ENCODE measurements at places on chromosomes 7 and 10. TPM values are rescaled to one million over a fixed set of nuclear protein-coding genes. Genes with fewer than 3 reads are reported as not detected.

DNA sequence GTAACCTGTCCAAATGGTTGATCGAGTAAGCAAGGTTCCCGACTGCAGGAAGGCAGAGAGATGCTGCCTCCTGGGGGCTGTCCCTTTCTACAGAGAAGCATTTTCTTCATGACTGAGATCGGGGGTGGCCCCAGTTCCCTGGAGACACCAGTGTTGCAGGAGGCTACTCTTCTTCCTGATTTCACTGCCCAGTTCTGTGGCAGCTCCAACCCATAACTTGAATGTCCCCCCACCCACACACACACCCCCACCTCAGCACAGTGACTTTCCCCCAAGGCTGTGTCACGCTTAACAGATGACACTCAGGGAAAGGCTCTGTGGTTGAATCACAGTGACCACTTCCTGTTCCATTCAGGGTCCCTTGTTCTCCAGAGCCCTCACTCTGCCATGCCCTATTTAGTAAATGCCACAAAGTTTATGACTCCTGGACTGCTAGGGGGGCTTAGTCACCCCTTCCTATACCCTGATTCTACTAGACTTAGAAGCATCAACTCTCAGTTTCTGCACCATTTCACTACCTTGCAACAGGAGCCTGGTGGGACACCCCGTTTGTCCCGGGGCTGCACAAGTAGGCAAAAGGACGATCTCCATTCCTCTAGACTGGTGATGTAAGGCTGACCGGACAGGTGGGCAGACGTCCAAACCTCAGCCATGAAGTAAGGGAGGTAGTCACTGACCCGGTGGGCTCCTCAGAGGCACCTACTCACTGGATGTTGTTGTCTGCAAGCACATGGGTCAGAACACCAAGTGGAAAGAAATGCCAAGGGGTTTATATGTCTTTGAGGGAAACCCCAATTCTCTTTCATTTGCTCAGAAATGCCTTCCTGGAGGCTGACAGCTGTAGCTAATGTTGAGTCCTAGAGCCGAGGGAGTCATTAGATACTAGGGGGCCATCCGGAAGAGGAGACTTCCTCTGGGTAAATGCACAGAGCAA is 31.3 kb upstream of the SMC3 start:
- no peak for DNase-seq

DNA sequence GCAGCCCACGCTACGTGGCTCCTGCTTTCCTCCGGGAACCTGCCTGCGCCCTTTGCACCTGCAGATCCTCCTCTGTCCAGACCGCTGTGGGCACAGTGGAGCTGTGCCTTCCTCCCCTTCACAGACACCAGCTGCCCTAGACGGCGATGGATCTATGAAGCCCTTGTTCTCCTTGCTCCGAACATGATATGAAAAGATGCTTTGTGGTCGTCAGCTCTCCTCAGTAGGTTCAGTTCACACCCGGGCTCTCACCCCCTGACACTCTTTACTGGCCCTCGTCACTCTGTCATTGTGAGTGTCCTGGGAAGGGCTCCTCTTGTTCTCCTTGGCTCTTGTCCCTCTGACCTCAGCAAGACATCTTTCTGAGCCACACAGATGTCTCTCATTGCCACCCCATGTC is 4.2 kb downstream of the ZNF488 start:
- no peak for DNase-seq

DNA sequence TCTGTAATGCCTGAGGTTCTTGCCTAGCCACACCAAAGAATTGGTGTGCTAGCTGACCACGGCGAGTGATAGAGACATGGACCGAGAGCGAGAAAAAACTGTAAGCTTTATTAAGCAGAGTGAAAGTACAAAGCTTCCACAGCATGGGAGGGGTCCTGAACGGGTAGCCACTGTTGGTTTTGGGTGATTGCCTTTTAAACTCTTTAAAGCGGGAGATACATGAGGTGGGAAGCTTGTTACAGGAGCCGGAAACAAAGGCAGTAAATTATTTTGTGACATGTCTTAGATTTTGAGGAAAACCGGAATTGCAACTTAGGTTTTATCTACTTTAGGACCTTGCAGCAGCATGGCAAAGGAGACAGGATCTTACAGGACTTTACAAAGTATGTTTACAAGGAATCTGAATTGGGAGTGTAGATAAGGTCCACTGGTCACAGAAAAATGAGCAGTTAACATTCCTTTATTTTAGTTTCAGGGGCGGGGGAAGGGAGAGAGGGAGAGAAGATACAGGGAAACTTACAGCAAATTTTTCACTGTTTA is 252.7 kb upstream of the MBL2 start:
- DNase-seq, result no peak

- no peak for DNase-seq
These were observed 701.2 kb upstream of the SORCS1 start for GRCh38 chr10:107865691-107866090.

DNA sequence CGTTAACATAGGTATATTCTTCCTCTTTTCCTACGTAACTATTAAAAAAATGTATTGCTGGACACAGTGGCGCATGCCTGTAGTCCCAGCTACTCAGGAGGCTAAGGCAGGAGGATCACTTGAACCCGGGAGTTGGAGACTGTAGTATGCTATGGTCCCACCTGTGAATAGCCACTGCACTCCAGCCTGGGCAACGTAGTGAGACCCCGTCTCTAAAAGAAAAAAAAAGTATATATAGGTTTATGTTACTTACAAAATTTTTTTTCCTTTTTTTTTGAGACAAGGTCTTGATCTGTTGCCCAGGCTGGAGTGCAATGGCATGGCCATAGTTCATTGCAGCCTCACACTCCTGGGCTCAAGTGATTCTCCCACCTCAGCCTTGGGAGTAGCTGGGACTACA is 5.6 kb downstream of the NUB1 start:
- no peak for DNase-seq

Gene FAM25C
- not detected for polyA plus RNA-seq

Data from BJ (cell line).